Skeletal muscle cell (primary cell): ENCODE measurements at places on chromosomes 7 and 10.

GRCh38 chr7:22402250-22402649 is 45.3 kb upstream of the RAPGEF5 start:
- no peak for DNase-seq

DNA sequence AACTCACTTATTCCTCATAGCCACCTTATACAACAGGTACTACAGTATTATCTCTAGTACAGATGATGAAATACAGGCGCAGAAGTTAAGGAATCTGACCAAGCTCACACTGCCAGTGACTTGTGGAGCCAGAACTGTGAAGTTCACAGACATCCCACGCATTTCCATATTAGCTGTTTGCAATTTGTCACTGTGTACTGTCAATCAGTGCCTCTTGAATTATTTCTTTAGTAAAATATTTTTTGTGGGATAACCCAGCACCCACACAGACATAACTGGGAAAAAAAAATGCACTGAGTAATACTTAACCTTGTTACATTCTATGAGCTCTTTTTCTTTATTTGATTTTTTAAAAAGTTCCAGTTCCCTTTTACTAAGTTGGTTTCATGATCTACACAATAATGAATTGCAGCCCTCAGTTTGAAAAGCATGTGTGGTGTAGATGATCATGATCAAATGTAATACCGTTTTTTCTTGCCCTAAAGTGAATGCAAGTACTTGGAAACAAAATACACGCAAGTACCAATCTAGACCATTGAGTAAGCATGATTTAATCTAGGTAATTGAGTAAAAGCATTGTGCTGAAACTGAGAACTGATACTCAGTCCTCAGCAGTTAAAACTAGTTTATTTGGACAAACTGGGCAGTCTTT is 14.1 kb downstream of the CUL1 start:
- DNase-seq = no peak

DNA sequence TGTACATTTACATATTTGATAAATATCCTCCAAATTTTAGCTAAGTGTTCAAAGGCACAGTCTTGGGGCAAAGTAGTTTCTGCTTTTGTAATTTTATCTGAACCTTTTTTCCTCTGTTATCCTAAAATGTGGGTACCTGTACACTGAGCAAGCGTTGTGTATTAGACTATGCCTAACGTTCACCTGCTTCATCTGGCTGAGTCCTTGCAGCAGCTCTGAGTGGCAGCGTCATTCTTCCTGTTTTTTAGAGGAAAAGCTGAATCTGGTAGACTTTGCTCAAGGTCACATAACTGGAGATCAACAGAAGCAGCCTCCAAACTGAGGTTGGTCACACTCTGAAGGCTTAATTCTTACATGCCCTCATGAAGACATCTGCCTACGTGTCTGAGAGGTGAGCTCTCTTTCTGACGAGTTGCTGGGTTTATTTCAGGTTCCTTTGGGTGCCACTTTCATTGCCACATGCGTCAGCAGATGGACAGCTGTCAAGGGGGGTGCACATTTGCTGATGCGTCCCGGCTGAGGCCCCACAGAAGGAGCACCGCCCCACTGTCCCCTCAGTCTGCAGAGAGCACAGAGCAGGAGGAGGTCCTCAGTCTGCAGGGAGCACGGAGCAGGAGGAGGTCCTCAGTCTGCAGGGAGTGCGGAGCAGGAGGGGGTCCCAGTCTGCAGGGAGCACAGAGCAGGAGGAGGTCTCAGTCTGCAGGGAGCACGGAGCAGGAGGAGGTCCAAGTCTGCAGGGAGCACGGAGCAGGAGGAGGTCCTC is 406.5 kb upstream of the SHH start:
- DNase-seq = no peak

GRCh38 chr7:4772306-4772705 is 3.1 kb upstream of the AP5Z1 start:
- DNase-seq = no peak

DNA sequence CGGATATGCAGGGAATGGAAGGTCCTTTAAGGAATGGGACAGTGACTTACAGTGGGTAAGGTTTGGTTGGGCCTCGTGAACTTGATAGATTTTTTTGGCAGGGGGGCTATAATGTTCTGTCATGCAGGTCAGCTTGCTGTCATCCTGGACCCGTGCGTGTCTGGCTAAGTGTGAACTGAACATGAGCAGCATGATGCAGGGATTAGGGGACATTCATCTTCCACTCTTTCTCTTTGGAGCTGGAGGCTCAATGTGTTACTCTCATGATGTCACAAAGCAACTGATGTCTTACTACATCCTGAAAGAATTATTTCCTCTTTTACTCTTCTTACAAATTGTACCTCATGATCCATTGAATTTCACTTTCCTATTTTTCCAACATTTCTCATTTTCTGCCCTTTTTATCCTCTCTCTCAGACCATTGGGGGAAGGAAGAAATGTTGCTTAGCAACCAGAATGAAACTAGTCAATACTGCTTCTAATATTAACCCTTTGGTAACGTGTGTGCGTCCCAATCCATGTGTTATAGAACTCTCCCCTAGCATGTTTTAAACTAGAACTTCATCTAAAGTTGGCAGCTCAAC is 549.1 kb downstream of the LRMDA start:
- DNase-seq = no peak

- DNase-seq = no peak
Observed at GRCh38 chr7:7857143-7857583, 111.4 kb upstream of the GLCCI1 start.

- no peak for DNase-seq
Observed at GRCh38 chr10:99522470-99523250, 10.1 kb upstream of the NKX2-3 start.

GRCh38 chr10:111360260-111360925 is 283.6 kb downstream of the ADRA2A start:
- no peak for DNase-seq

DNA sequence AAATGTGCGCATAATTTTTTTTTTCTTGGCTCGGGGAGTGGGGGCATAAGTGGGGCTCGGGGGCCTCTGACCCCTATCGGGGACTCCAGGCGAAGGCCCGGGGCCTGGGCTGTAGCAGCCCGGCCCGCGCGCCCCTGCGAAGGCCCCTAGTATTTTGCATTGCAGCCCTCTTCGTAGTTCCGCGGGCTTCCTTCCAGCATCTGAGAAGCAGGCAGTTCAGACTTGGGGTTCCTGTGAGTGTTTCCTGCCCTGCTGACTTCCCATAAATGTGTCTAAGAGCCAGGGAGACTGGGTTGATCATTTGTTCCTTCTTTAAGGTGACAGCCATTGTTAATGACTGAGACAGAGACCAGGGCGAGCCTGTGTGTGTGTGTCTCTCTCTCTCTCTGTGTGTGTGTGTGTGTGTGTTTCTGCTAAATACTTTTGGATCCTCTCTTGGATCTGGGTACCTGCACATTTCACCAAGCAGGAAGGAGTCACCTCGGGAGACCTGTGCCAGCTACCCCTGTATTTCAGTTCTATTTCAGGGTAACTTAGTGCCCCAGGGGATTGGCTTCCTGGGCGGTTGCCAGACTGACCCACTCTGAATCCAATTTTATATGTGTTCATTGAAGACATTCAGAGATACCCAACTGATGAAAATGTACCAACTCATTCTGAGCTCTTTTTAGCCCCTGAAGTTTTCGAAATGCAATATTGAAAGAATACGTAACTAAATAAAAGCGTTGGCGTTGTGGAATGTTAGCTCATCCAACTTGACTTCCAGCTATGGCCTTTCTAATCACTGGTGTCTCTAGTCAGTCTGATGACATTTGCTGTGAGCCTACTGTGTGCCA is 805 bp downstream of the MSRB2 start:
- peak; percentile 26 for DNase-seq

- DNase-seq = no peak
Observed at GRCh38 chr10:92573091-92573797, 649 bp downstream of the IDE start.

- DNase-seq = no peak
Observed at GRCh38 chr10:132978542-132978941, 36.2 kb upstream of the CFAP46 start.

DNA sequence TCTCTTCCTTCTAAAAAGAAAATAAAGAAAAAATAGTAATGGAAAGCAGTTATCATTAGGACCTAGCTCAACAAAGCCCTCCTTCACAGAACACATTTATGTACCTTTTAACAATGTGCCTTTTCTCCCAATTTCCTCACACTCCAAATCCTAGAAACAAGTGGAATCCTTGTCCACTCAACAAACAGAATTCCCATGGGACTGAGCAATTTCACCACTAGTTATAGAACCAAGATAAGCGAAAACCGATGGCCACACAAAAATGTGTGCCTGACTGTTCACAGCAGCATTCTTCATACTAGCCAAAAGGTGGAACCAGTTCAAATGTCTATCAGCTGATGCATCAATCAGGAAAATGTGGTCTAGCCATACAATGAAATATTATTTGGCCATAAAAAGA is 17.3 kb downstream of the DCLRE1C start:
- DNase-seq = no peak

GRCh38 chr7:81990395-81990794 is 220.5 kb upstream of the HGF start:
- peak; percentile 34 for DNase-seq

- no peak for DNase-seq
Observed at GRCh38 chr7:44215531-44215930, 14.8 kb downstream of the YKT6 start.

DNA sequence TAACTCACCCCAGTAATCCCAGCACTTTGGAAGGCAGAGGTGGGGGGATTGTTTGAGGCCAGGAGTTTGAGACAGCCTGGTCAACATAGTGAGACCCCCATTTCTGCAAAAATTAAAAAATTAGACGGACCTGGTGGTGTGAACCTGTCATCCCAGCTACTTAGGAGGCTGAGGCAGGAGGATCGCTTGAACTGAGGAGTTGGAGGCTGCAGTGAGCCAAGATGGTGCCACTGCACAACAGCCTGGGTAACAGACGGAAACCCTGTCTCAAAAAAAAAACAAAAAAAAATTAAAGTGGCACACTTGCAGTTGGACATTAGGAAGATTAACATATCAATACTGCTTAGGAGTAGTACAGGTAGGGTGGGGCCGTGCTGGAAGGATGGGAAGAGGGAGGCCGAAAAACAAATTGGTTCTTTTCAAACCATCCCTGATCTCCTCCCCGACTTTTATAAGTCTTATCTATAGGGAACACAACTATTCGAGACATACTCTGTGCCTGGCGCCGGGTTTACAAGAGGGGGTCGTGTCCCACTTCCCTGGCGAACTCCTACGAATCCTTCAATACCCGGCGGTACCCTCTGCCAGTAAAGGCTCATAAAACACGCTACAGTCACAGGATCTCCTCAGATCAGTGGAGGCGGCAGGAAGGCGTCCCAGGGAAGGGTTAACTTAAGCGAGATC is 628 bp downstream of the TAF6 start:
- no peak for DNase-seq

- DNase-seq = no peak
Observed at GRCh38 chr7:106001886-106002285, 38.8 kb downstream of the CDHR3 start.

DNA sequence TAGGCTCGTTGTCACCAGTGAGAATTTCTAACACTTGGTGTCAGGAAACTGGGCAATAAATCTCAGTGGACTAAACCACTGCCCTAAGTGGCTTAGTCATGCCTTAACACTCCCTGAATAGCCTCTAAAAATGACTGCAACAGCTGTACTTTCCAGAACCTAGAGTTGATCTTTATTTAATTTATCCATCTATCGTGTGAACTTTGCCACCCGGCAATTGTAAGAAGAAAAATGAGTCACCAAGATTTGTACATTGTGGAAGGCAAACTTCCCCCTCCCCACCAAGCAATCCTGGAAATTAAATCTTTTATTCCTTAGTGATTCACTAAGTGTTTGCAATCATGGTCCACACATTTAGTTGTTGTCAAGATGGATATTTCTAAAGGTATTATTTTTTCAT is 47.1 kb downstream of the NXPH1 start:
- peak; percentile 4 for DNase-seq

DNA sequence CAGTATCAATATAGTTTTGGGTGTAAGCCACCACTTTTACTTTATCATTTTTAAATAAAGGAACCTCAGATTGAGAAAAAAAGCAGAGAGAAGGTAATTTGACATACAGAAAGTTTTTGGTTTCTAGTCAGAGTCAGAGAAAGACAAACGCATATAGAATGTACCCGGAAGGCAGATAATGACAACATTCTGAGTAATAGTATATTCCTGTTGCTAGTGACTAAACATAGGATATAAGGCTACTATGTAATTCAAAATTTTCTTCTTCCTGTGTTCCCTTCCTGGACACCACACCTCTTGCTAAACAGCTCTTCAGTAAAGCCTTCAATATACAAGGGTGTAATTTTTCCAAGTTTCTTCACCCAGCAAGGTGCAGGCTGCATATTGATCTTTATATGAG is 597.6 kb downstream of the PCDH15 start:
- no peak for DNase-seq

DNA sequence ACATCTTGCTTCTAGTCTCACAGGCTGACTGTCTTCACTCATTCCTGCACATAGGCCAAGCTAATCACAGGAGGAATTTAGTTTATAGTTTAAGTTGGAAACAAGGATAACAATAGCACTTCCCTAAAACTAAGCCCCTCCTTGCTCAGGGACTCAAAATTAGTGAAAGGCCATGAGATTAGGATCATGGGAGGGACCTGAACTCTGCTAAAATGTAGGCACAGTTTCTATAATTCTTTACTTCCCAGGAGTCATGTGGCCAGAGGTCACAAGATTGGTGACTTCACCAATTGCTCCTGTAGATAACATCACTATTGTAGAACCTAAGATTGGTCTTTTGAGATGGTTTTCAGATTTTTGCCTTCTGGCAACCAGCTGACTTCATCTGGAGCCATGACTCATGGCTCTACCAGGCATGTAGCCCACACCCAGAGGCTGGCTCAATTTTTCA is 14.8 kb upstream of the UPP1 start:
- DNase-seq = no peak

DNA sequence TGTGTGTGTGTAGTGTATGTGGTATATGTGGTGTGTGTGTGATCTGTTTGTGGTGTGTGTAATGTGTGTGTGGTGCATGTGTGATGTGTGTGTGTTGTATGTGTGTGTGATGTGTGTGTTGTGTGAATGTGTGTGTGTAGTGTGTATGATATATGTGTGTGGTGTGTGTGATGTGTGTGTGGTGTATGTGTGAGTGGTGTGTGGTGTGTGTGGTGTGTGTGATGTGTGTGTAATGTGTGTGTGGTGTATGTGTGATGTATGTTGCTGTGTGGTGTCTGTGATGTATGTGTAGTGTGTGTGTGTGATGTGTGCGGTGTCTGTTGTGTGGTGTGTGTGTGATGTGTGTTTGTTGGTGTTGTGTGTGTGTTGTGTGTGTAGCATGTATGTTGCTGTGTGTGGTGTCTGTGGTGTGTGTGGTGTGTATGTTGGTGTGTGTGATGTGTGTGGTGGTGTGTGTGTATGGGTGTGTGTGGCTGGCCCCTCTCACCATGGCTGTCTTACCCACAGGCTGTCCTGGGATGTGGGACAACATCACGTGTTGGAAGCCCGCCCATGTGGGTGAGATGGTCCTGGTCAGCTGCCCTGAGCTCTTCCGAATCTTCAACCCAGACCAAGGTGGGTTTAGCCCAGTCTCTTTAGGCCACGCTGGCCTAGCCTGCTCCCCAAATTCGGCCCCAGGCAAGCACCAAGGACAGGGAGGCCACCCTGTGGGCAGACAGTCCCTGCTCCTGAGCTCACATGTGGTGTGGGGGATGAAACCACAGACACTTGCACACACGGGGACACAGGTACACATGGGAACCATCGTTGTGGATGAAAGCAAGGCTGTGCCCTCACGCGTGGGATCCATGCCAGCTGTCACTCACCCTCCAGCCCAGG is 25.6 kb downstream of the ADCYAP1R1 start:
- DNase-seq = no peak
